Stimulated activated CD4-positive, alpha-beta T cell treated with anti-CD3 and anti-CD28 coated beads, Interleukin-1b, Interleukin-23, amount 100 ng/mL, for 4 hours (primary cell): ENCODE measurements at places on chromosomes 3 and 15.
A peak's percentile ranks its signal among the peaks of the same experiment; 100 is the strongest.

- DNase-seq: no peak
Observed at GRCh38 chr3:120646771-120647432, 35.1 kb downstream of the HGD start.

GRCh38 chr3:66816090-66816761, 181.9 kb upstream of the KBTBD8 start:
- no peak for DNase-seq

GRCh38 chr3:169022457-169022856, 641.1 kb downstream of the MECOM start:
- DNase-seq: no peak

DNA sequence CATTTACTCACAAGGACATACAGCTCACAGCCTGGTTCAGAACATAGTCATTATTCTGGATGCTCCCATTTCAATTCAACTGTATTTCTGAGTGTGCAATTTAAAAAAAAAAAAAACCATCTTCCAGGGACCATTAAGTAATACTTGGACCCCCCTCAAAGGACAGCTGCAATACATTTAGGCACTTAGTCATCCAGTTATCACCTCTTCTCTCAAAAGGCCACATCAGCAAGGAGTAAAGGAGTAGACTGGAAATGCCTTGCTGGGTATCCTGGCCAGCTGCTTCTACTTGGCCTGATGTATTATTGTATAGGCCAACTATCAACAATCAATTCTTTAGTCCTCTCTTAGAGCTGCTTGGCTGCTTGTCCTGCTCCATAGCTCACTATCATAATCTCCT, 211.4 kb upstream of the SETMAR start:
- DNase-seq: no peak

- no peak for DNase-seq
Observed at GRCh38 chr15:101669744-101670143, 17.6 kb upstream of the TM2D3 start.

DNA sequence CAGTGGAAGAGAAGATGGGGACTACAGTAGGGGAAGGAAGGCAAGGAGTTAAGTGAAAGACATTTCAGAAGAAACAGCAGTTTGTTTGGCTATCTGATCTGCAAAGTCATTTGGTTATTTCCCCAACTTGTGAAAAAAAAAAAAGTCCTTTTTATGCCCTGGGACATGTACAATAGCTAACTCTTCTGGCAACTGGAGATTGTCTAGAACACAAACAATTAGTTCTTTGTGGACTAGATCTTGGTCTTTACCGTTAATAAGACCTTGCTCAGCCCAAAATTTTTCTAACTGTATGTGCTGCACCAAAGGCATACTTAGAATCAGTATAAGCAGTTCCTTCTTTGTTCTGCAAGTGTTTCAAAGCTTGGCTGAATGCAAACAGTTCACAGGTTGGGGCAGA, 103.5 kb upstream of the NECTIN3 start:
- DNase-seq: no peak

DNA sequence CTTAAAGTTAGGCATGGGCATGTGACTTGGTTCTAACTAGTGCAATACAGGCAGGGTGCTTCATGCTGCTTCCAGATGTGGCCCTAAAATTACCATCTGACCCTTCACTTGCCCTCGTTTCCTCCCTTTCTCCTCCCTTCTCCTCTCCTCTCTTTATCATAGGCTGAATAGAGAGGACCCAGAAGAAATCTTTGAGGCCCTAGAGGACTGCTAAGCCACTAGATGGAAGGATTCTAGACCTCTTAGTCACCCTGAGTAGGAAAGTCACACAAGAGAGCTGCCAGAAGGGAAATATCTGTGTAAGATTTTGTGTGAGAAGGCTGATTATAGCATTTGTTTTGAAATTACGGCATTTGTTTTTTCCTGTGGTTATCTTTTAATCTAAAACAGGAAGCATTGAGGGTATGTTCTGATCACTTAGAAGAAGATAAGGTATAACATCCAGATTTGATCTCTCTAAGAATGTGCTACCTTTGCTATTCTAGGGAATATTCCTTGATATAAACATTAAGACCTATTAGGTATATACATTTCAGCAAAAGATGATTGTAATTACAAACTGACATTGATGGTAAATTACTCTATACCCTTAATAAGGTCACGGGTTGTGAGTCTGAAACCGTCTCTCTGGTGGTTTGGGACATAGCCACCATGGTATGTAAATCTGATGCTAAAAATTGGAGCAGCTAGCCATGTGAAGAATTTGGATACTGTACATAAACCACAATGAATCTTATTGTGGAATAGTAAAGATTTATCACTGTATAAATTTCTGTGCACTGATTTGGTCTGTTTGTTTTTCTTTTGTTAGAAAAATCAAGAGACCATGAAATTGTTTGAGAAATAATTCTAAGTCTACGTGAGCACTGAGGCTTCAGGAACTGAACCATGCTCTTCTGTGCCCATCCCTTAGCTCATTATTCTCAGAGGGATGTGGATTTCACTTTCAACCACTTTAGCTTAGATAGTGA, 84.1 kb downstream of the TP63 start:
- DNase-seq: no peak

GRCh38 chr15:77456746-77457145, 36.1 kb downstream of the HMG20A start:
- no peak for DNase-seq

GRCh38 chr15:80440024-80440423, 35.8 kb downstream of the ARNT2 start:
- no peak for DNase-seq

GRCh38 chr3:90052425-90052950, 945.1 kb downstream of the EPHA3 start:
- DNase-seq: no peak

GRCh38 chr15:65354835-65355172, 23.0 kb downstream of the IGDCC3 start:
- no peak for DNase-seq

GRCh38 chr3:4060064-4060463, 243.1 kb upstream of the SETMAR start:
- no peak for DNase-seq

DNA sequence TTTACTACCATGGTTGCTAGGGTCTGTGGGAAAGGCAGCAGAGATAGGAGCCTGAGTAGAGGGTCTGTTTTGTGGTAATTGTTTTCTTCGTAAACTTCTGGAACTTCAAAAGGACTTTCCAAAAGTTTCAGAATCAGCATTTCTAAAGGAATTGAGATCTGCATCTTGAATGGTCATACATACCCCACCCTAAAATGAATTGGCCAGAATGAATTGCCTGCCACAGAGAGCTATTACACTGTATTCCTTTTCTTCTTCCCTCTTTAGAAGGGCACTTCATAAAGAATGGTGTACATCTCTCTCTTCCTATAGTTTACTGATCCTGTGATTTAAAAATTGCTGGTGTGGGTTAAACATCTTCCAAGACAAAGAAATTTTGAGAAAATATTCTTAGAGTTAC, 525.7 kb downstream of the NLGN1 start:
- no peak for DNase-seq

- no peak for DNase-seq
Observed at GRCh38 chr3:151578495-151578894, 117.6 kb upstream of the IGSF10 start.

DNA sequence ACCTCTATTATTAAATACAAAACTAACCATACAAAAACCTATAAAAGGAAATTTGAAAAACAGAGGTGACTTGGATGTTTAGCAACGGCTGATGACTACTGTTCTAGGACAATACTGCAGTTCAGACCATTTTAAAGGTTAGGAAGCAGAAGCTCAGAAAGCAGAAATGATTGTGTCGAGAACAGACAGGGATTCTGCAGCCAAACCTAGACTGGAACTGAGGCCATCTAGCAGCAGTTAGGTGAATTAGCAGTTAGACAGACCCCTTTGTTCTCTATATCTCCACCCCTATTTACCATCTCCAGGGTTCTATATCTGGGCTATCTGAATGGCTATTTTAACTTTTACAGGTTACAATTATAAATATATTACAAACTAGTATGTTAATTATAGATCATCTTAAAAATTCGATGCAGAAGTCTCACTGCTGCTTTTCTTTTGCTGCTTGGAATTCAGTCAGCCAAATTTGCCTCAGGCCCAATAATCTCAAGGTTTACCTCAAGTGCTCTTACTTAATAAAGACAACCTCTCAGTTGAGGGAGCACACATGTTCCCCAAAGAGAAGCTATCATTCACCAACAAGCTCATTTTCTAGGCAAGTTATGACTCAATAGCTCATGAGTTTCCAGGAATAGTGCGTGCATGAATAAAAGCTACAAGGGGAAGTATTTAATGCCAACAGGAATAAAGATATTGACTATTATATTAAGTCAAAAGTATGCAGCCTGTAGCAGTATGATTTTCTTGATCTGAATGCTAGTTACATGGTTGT, 9.3 kb upstream of the IL1RAP start:
- DNase-seq: no peak

DNA sequence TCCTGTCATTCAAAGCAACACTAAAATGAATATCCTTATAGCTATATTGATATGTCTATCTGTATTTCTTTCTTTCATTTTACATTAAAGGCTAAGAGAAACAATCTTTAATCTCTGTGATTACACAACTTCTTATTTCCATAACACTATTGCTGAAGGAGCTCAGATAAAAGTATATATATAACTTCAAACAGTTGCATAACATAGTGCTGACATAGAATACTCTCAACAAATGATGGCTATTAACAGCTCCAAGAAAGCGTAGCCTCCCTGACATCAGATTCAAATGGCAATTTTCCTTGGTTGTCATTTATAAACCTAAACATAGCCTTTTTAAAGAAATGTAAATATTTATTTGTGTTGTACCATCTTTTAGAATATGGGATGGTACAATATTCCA, 116.6 kb upstream of the PTPRG start:
- DNase-seq: no peak

GRCh38 chr3:59469948-59470723, 420.3 kb upstream of the CFAP20DC start:
- DNase-seq: no peak

DNA sequence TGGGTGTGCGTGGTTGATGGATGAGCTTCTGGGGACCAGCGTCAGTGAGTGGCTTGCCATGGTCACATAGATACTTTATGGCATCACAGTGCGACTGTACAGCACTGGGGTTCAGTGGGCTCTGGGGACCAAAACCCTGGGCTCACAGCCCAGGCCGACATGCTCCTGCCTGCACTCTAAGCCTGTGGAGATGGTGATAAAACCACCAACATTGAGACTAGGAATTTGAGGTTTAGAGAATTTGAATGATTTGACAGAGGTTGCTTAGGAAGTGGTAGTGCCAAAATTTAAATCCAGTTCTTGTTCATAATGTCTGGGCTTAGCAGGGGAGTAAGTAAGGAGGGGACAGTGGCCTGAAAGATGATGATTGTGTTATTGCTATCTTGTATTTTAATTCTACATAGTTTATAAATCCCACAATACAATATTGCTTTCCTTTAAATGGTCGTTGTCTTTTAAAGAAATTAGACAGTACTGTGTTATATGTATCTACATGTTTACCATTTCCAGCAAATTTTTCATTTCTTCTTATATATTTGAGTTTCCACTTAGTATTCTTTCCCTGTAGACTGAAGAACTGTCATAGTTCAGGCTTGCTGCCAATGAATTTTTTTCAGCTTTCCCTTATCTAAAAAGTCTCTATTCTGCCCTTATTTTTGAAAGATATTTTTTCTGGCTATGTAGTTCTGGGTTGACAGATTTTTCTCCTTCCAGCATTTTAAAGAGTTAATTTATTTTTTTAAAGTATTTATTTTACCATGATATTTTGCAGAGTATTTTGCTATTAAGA, 235.4 kb upstream of the RGMA start:
- no peak for DNase-seq

DNA sequence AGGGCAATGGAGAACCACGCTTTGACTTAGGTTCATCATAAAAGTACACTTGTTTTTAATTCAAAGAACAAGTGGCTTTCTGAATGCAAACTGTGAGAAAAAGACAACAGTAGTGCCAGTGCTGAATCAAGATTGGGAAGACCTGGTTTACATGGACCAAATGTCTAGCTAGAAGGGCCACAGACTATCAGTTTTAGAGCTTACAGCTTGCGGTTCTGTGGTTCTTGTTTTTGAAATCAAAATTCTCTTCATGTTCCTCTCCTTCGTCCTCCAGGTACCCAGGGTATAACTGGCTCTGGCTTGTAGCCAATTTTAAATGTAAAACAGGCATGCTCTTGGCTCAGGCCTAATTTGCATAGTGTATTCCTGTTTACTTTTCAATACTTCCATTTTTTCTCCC, 124.6 kb downstream of the TGFBR2 start:
- no peak for DNase-seq

DNA sequence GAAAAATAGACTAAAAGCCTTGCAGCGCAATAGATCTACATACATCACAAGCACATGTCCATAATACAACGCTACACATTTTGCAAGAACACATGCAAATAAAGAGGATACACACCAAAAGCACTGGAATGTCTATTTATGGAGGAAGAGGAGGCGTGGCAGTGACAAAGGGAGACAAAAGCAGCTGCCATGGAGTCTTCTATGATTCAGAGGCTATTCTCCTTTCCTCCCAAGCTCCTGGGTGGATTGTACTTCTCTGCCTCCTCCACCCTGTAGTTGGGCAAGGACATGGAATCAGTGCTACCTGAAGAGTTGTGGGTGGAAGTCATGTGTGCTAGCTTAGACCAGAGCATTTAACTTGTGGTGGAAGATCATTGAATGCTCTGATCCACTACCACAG, 57.9 kb upstream of the ABHD2 start:
- DNase-seq: no peak

- DNase-seq: peak; percentile 6
Observed at GRCh38 chr3:101725194-101725889, 928 bp downstream of the CEP97 start.

GRCh38 chr15:65076486-65077290, at the start of gene KBTBD13:
KBTBD13 (plus strand) TSS chr15:65076746; CDS start chr15:65076816, 70 bp downstream.
- no peak for DNase-seq

DNA sequence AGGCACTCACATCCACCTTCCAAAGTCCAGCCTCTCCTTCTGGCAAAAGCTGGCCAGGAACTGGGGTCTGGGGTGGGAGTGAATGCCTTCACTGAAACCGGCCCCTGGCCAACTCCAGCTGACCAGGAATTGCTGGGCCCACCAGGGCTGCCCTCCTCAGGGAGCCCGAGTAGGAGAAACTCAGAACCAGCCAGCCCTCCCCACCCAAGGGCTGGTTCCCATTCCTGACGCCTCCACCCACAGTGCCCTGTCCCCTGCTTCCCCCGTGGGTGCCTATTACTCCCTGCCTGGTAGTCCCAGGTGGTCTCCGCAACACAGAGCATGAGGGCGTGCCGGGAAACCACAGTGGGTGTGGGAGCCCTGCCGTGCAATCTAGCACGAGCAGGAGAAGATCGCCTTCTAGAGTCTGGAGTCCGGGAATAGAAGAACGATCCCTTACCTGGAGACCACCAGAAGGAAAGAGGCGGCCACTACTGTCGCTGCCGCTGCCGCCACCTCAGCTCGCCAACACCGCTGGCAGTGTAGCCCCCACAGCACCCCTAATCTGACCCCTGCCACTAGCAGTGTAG, 178.8 kb downstream of the POTEB3 start:
- no peak for DNase-seq

DNA sequence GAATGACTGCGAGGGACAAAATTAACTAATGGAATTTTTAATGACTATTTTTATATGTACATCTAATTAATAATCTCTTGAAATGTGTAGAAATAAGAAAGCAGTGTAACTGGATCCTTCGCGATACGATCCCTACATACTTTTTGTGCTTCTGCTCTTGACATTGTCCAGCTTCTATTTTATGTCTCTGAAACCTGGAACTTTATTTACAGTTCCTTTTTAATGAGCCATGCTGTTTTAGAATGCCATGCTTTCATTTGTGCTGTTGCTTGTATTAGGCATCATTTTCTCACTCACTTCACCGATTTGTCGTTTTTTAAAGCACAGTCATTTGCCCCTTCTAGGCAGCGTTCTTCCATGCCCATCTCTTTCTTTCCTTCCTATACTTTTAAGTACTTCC, 301.3 kb downstream of the EDEM1 start:
- no peak for DNase-seq

GRCh38 chr3:65706776-65707568, 331.7 kb downstream of the MAGI1 start:
- DNase-seq: no peak
